Stimulated activated CD8-positive, alpha-beta memory T cell treated with anti-CD3 and anti-CD28 coated beads, Interleukin-2, amount 100 ng/mL, for 1 hour (primary cell): ENCODE measurements at places on chromosomes 11 and 22.

GRCh38 chr11:133946051-133946450 lies 10.7 kb downstream of the IGSF9B start:
- no peak for DNase-seq

- DNase-seq = no peak
Observed at GRCh38 chr11:41897991-41898390, 438.5 kb upstream of the LRRC4C start.

DNA sequence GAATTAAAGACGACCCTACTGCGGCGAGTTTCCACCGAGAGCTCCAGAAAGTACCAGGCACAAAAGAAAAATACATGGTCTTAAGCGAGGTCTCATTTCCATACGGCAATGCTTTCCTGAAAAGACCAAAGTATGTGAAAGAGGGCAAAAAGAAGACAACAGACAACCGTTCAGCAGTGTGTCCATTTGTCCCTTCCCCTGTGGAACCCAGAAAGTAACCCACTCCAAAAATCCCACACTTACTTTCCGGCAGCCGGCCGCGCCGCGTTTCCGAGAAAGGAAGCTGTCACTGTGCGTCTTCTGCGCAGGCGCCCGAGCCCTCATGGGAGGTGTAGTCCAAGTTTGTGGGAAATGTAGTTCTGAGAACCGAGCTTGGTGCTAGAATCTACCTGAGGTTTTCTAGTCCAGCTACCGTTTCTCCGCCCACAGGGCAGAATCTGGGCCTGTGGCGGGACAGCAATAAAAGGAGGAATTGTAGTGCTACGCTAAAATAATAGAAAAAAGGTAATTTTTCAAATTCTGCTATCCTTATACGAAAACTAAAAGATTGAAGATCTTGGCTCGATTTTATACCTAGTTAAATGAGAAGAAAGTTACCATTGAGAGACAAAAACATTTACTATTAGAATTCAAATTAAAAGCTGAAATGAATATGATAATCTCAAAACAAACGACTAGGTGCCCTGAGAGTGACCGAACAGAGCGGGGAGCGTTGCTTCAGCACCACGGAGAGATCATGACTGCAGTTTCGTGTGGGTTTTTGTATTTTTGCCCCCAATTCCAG lies at the start of gene PUS3:
Gene PUS3 (minus strand): TSS at position 280 of the 784 bp plus-strand sequence. CDS start 6,922 bp downstream, outside the sequence.
- peak; percentile 76 for DNase-seq

- DNase-seq = no peak
Observed at GRCh38 chr11:11540157-11540556, 81.6 kb downstream of the GALNT18 start.

GRCh38 chr11:15969701-15970329 lies 386.5 kb downstream of the SOX6 start:
- no peak for DNase-seq

GRCh38 chr11:63666874-63667273 lies 4.3 kb downstream of the ATL3 start:
- DNase-seq = no peak

DNA sequence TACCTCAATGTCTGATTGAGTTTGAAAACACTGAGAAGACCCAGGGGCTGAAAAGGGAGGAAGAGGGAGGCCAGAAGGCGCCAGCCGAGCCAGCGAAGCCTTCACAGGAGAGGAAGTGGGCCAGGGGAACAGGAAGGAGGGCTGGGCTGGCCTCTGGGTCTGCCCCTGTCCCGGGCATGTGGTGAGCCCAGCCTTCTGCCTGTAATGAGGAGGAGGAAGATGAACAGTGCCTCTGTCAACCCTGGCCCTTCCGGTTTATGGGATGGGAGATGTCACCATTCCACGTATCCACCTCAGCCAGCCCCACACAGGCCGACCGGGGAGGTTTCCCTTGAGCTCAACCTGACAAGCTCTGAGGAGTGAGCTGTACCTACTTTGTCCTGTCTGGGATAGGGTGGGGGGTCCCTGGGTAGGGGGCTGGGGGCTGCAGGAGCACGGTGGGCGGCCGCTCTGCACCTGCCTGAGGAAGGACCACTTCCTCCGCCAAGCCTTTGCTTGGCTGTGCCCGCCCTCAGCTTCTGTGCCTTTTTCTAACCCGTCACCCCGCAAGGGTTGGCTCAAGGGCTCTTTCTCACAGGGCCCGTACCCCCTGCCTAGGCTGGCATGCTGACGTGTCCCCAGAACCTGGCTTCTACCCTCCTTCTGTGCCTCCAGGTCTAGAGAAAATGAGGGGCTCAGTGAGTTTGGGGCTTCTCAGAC lies 2.0 kb downstream of the PARVG start:
- no peak for DNase-seq

DNA sequence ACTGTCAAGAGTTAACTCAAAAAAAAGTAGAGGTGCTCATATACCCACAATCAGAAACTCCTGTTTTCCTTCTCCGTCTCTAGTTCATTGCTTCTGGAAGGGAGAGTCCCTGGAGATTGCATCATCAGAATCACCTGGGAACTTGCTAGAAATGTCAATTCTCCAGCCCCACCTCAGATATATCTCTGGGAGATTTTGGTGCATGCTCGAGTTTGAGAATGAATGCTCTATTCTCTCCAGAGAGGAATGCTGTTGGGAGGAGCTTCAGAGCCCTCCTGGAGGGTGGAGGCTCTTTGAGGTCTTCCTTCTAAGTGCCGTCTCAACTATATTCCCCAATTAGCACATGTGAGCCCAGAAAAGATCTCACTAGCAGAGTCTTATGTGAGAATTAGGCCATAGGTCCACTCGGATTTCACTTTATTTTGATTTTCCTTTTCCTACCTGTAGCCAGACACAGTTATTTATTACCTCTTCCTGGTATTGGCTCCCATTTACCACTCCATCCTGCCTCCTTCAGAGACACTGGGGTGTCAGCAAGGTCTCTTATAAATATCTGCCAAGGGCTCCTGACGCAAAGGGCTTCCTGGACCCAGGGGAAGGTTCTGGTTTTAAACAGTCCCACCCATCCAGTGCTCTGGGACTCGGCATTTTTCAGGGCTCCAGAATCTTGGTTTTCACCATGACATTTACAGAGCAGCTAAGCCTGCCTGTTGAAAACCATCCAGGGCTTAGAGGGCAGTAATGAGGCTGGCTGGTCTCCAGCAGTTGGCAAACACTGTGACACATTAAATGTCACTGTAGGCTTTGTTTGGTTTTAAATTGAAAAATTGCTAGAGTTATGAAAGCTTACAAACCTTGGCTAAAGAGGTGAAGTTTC lies 136.2 kb downstream of the CD44 start:
- DNase-seq = no peak

GRCh38 chr11:32178692-32179091 lies 87.8 kb downstream of the RCN1 start:
- DNase-seq = no peak

DNA sequence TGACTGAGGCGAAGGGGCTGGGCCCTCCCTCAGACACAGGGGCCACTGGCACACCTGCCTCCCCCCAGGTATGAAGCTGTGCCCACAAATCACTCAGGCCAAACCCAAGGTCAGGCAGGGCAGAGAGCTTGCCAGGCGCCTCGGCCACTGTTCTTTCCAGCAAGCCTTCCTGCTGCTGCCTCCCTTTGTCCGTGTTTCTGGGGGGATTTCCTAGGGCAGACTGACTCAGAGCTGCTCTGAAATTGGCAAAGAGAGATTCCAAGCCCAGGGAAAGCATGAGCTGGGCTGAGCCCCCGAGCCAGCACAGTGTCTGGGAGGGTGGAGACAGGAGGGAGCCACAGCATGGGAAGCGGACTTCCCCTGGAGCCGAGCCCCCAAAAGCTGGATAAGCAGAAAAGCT lies 33.2 kb downstream of the PPP2R1B start:
- DNase-seq = no peak

GRCh38 chr11:64028398-64029115 lies 7.2 kb upstream of the FLRT1 start:
- DNase-seq = no peak

DNA sequence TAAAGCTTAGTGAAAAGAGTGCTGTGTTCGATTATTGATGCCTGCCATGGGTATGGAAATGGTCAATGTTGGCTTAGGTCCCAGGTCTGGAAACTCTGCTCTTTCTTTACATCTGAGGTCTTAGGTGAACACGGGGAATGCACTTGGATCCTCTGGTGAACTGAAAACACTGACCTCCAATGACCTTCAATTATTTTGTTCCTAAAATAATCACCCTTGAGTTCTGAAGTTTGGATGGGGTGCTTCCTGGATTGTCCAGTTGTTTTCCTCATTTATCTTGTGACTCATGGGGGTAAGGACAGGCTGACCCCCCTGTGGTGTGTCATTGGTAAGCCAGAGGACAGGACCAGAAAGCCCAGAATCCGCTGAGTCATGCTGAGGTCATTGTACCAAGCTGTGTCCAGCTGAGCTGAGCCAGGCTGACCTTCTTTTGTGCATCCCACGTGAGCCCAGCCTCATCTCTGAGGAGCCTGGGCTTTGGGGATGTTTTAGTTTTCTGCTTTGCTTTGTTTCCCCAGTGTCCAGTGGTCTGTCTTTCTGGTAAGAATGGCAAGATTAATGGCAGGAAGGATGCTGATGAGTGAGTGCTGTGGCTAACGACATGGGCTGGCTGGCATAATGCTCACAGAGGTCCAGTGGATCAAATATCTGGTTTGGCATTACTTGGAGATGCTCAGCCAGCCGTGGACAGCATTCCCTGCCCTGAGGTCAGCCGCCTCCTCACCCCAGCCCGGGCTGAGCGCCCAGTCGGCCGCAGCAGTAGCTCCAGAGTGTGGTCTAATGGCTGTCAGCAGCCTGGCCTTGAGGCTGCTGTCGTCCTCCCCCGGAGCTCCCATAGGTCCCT lies 35.6 kb downstream of the AMPD3 start:
- DNase-seq = no peak
